ENCODE measurements at places on chromosomes 16 and 17.

DNA sequence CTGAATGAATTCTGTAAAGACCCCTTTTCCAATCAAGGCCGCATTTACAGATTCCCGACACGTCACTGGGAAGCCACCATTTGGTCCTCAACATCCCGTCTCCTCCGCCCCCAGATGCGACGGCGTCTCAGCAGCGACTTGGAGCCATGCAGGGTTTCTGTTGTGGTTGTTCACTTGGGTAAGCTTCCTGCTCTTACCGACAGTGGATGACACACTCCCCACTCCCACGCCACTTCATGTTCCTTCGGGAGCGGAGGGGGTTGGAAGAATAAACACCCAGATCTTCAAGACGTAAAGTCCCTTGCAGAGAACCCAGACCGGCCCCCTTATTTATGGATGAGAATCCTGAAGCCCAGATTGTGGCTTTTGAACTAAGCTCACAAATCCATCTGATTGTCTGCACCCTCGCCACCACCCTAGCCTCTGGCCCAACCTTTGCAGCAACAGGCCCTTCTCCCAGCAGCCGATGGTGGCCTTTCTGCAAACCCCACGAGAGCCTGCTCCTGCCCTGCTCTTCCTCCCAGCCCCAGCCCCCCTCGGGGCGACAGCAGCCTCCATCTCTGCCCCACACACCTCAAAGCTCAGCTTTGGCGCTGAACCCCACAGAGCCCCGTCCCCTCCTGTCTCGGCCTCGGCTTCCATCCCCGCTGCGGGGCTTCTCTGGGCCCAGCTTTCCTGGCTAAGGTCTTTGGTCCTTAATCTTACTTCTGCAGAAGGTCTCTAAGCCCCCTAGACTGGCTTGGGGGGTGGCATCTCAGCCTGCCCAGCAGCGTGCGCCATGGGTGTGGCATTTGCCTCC lies 19.0 kb upstream of the OSGIN1 start:
- DNase-seq: no peak

DNA sequence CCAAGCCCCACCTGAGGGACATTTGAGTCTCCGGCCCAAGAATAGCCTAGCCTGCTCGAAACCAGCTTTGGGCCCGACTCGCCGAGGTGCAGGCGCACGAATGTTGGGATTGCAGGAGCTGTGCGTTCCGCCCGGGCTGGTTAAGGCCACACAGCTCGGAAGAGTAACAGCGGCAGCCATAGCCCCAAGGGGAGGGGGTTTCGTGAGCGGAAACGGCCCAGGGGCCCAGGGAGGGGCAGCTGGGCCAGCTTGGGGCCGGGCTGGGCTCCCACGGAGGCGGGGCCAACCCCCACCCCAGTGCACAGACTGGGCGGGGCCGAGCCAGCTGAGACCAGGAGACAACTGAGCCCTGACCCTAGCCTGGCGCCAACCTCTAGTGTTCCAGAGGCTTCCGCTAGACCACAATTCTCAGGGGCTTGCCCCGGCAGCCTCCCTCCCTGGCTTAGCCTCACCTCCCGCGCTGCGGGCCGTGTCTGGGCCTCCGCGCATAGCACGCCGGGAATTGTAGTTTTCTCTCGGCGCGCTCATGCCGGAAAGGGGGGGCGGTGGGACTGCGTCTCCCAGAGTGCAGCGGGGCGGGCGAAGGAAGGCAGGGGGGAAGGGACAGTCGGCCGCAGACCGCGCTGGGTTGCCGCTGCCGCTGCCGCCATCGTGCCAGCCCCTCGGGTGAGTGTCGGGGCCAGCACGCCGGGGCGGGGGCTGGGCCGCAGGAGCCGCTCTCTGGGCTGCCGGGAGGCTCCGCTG lies at the start of gene NUTF2:
Gene NUTF2 (plus strand): TSS at position 614 of the 744 bp plus-strand sequence. CDS start 18,198 bp downstream, outside the sequence.
- peak; percentile 98 for DNase-seq

GRCh38 chr17:42744283-42744805 lies 496 bp downstream of the EZH1 start:
- peak; percentile 78 for DNase-seq

- no peak for DNase-seq
Measured at GRCh38 chr16:67708368-67708771, 10.7 kb downstream of the GFOD2 start.

DNA sequence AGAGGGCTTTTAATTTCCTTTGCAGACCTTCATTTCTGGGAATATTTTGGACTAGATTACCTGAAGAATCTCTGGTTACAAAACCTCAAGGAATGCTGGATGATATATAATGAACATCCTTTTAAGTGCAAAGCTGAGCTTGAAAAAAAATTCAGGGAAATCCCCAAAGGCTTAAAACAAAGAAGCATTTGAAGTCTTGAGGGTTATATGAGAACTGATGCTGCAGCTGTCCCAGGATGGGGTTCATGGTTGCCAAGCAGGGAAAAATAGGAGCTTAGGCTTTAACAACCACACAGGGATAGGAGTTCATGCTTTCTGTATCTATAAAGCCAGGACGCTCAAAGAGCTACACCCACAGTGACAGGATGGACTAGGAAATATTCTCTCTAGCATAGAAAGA lies 150.4 kb upstream of the IRX5 start:
- DNase-seq: no peak

DNA sequence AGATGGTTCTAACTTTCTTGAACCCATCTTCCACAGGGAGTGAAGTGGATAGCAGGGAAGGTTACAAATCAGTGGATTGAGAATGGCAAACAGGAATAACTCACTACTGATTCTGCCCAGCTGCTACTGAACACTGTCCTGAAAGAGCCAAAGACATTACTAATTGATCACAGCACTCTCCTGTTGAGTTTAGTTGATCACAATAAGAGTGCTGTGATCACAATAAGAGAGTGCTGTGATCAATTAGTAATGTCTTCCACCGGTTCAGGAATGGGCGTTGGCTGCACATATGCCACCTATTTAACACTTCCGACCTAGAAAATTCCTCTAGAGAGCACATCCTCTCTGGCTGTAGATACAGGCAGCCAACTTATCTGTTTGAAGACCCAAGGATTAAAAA lies 11.4 kb downstream of the CFAP97D1 start:
- peak; percentile 88 for DNase-seq

DNA sequence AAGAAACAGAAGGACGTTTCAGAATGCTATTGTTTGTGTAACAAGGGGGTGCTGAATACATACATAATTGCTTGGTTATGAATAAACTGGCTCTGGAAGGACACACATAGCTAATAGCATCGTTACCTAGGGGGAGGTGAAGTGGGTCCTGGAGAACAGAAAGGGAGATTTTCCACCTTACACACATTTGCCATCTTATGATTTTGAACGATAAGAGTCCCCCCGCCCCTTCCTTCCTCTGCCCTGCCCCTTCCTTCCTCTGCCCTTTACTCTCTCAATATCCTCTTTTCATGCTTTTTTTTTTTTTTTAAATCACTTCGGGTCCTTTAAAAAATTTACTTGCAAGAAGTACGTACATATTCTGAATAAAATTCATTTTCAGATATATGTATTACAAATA lies 902 bp upstream of the DHRS7B start:
- peak; percentile 41 for DNase-seq

- DNase-seq: no peak
Measured at GRCh38 chr16:81553814-81554675, 109.4 kb downstream of the CMIP start.

DNA sequence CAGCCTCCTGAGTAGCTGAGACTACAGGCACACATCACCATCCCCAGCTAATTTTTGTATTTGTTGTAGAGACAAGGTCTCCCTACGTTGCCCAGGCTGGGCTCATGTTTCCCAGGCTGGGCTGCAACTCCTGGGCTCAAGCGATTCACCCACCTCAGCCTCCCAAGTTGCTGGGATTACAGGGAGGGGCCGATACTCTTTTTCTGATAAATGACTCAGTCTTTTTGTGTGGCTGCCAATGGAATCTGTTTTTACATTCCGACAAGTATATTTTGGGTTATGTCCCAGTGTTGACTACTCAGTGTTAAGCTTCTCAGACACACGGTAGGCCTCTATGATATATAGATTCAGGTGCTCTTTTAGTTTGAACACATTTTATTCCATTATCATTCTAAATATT lies 58.1 kb downstream of the SLFN11 start:
- peak; percentile 48 for DNase-seq

DNA sequence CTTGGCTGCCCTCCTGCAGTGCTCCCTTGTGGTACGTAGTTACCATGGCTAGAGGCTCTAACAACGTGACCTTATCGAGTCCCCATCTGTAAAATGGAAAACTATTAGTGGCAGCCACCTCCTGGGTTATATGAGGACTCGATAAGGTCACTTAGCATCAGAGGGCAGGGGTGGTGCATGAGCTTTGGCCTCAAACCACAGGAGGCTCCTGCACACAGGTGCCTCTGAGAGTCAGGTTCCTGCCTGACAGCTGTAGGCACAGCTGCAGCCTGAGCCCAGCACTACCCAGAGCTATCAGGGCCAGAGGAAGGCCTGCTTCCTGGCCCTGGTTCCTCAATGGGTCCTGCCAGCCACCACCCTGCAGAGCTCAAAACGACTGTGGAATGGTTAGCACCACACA lies 57.2 kb upstream of the SEC14L1 start:
- DNase-seq: no peak

DNA sequence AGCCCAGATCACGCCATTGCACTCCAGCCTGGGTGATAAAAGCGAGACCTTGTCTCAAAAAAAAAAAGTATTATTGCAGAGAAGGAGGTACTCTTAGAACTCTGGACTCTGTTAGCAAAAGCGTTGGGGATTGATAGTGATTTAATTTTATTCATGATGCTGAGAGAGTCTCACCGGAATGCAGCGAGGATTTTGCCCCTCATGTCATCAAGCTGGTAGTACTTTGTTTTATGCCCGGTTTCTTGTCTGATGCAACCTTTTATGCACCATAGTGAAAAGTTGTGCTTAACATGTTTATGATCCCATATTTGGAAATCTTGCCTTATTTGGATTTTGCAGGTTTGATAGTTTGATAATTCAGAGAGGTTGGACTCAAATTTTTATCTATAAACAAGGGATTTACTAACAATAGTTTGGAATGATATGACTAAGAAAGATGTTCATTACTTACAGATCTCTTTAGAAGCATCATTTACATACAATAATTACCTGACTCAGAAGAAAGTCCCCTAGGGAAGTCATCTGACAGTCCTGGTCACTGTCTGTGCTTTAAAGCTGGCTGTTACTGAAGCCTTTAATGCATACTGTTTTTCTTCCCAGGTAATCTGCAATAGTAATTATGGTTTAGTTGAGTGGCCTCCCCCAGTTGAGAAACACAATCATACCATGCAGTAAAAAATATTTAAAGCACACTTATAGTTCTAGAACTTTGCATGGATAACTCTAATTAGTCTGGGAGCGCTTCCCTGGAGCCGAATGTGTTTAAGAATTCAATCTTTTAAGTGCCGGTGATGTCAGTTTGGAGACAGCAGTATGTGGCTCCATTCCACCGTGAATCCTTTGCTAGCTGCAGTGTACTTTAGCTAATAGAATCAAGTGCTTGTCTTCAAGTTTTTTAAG lies 120.9 kb downstream of the PRKCA start:
- no peak for DNase-seq

DNA sequence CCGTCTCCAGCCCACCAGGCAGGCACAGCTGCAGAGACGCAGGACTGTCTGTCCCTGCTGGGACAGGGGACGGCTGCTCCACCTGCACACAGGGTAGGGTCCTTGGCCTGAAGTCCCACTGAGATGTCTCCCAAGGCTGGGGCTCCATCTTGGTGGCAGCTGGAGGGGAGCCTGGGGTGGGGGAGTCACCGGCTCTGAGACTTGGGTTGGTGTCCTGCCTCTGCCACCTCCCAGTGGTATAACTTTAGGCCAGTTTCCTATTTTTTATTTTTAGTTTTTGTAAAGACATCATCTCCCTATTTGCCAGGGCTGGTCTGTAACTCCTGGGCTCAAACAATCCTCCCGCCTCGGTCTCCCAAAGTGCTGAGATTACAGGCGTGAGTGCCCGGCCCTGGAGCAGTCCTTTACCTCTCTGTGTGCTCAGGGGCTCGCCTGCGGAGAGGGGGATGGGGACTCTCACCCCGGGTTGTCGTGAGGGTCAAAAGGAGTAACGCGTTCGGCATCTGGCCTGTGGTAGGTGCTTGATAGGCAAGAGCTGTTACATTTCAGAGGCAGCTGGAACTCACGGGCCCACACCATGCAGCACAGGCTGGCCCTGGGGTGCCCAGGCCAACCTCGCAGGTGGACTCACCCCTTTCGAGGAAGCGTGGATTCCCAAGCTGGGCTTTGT lies 46.6 kb upstream of the DOC2B start:
- no peak for DNase-seq

GRCh38 chr17:57880086-57880456 lies 30.2 kb upstream of the MRPS23 start:
- no peak for DNase-seq

DNA sequence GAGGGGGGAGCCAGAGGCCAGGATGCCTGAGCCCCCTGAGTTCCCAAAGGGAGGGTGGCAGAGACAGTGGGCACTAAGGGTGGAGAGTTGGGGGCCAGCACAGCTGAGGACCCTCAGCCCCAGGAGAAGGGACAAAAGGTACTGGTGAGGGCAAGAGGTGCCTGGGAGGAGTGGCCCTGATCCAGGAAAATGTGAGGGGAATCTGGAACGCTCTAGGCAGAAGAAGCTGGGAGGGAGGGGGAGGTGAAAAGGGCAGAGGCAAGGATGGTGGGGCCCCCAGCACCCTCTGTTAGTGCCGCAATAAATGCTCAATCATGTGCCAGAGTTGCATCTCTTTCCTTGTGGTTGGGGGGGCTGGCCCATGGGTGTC lies 1.1 kb downstream of the TCAP start:
- DNase-seq: no peak

DNA sequence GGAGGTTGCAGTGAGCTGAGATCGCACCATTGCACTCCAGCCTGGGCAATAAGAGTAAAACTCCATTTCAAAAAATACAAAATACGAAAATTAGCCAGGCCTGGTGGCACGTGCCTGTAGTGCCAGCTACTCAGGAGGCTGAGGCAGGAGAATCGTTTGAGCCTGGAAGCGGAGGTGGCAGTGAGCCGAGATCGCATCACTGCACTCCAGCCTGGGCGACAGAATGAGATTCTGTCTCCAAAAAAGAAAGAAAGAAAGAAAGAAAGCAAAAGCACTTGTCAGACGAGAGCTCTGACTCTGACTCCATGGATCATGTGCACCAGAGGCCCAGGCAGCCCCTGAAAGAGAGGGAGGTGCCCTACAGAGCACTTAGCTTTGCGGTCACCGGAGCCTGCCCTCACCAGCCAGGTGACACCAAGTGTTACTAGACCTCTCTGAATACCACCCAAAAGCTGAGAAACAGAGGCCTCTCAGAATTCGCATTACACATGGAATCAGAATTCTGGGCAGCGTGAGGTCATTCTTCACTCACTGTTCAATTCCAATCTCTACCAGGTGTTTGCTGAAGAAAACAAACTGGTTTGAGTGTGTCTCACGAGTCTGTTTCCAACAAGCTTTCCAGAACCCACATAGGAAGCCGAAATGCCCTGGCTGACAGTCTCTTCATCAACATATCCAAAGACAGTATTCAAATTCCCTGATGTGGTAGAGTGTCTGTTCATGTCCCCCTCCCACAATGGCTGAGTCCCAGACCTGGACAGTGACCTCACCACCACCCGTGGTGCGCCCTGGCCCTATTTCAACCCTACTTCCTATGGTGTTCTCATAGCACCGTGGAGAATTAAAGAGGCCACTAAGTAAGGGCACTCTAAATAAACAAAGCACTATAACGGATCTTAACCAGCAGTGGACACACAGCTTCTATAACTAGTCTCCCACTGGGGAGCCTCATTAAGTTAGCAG lies 1.5 kb downstream of the FLCN start:
- no peak for DNase-seq

- DNase-seq: peak; percentile 39
Measured at GRCh38 chr17:61064087-61064951, 335.3 kb upstream of the TBX2 start.

GRCh38 chr17:7745748-7746470 lies 28.4 kb downstream of the DNAH2 start:
- DNase-seq: peak; percentile 82
